ENCODE measurements at places on chromosomes 2 and 18.

DNA sequence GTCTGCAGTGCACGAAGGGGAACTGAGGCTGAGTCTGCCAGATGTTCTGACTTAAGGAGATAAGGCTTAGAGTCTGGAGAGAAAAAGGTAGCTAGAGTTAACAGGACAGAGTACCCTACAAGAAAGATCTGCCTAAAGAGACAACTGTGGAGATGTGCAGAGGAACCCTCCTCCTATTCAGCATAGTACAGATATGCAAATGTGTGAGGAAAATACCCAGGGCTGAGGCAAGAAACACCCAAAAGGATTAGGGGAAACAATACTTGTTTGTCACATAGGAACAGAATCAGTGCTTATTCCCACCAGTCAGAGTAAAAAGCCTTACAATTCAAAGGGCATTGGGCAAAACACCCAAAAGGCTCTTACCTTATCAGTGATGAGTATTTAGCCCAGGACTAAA, 67.8 kb downstream of the SS18 start:
- no peak for DNase-seq

DNA sequence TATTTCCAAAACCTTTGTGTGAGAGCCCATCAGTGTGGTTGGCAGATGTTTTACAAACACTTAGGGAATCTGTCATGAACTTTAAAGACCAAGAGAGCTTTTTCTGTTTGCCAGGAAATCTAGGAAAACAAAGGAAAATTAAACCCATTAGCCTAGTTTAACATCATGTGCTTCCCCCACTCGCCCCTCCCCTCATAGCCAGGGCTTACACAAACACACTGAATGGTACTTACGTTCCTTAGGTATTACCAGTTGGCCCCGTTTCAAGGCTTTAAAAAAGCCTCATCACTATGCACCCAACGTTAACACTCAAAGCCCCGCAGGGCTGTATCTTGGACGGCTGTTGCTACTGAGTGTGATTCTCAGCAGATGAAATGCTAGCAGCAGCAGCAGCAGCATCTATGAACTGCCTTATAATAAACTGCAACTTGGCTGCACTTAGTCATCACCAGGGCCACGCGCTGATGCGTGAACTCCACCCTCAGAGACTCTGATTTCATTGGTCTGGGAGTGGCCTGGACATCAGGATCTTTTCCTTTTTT, 20.1 kb upstream of the TTC39C start:
- peak; percentile 83 for DNase-seq

GRCh38 chr2:201254081-201254730, 6.1 kb upstream of the CASP8 start:
- peak; percentile 72 for DNase-seq

DNA sequence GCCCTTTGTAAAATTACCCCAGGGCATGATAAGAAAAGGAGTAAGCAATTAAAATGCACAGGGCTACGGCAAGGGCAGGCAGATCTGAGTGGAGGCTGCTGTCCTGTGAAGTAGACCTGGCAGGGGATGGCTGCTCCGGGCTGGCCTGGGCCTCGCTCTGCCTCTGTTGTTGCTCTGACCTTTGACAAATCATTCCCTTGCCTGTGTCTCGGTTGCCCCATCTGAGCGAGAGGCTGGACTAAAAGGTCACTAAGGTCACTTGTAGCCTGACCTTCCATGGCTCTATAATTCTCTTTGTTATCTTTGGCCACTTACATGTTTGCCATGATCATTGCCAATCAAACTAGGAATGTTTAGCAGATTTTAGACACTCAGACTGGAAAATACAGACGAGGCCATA, 118.1 kb downstream of the KLHL29 start:
- DNase-seq = no peak

DNA sequence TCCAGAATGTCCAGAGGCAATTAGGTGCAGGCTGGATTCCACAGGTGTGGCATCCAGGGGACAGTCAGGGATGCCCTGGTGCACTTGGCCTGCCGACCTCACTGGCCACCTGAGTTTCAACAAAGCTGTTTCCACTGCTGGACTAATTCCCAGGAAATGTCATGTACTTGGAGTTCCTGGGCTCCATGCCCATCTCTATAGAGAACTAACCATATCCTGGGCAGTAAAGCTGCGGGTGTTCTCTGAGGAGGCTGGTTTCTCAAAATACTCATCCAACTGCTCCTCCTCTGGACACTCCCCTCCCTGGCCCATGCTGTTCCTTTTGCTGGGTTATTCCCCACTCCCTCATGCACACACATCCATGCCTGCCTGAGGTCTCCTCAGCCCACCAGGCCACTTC, 161.9 kb upstream of the SKOR2 start:
- DNase-seq = peak; percentile 17

GRCh38 chr2:216829533-216829932, 30.3 kb downstream of the TNP1 start:
- peak; percentile 53 for DNase-seq

DNA sequence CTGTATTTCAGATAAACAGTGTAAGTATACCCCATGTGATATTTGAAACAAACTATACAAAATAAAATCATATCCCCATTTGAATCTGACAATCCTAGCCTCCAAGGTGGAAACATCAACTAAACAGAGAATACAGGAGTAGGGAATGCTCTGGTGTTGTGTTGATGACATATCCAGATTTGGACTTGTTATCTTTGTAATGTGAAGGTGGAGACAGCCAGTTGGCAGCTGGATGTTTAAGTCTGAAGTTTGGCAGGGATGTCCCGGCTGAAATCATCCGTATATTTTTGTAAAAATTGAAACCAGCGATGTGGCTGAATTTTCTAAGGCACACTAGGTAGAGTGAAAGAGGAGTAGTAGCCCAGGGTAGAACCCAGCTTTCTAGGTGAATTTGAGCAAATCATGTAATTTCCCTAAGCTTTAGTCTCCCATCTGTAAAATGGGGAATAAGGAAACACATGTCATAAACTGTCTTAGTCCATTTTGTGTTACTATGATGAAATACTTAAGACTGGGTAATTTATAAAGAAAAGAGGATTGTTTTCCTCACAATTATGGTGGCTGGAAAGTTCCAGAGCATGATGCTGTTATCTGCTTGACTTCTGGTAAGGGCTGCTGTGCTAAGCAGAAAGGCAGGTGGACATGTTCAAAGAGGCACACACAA, 246.6 kb upstream of the APCDD1 start:
- DNase-seq = no peak

DNA sequence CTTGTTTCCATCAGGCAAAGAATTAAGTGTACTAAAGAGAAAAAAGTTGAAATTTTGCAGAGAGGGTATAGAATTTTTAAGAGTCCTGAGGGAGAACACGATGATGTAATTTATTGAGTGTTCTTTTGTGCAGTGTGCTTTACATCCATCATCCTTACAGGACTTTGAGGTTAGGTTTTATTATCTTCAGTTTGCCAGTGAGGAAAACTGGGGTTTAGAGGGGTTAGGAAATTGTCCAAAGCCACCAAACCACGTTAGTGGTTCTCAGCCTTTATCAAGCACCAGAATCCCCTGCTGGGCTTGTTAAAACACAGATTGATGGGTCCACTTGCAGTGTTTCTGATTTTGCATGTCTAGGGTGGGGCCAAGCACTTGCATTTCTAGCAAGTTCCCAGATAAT, 277.5 kb downstream of the KCNS3 start:
- DNase-seq = no peak

DNA sequence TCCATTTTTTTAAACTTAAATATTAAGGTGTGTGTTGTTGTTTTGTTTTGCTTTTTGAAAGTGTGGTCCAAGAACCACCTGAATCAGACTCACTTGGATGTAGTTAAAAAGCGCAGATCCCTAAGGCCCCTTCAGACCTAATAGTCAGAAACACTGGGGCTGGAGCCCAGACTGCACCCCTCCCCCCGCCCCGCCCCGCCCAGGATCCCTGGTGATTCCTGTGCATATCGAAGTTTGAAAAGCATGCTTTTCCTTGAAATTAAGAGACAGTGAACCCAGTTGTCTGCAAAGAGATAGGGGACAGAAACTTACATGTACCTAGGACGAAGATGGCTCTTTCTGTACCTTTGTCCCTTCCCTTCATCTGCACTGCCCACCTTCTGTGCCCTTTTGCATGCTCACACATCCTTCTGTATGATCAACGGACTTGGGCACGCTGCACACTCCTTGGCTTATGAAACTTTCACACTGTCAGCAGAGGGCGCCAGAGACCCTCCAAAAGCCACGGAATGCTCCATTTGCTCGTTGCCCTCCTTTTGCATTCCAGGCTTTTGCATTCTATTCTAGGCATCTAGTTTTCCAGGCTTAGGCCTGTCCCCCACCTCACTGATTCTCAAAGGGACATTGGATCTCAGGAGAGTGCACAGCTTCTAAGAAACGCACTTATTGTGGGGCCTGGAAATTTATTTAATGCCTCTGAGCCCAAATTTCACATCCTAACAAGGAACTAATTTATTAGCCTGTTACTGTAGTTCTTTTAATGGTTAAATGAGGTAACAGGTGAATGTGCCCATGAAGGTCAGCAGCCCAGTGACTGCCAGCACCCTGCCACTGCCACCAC, 32.8 kb upstream of the SLC14A1 start:
- DNase-seq = peak; percentile 70

DNA sequence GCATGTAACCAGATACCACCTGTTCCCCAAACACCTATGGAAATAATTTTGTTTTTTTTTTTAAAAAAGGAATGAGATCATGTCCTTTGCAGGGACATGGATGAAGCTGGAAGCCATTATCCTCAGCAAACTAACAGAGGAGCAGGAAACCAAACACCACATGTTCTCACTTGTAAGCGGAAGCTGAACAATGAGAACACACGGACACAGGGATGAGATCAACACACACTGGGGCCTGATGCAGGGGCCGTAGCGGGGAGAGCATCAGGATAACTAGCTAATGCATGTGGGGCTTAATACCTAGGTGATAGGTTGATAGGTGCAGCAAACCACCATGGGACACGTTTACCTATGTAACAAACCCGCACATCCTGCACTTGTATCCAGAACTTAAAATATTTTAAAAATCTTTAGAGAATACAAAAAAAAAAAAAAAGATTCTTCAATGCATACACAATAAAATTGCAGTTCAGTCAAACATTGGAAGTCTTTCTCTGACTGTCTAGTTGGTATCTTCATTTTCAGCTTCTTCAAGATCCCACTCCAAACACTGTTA, 11.6 kb upstream of the CASP10 start:
- no peak for DNase-seq

DNA sequence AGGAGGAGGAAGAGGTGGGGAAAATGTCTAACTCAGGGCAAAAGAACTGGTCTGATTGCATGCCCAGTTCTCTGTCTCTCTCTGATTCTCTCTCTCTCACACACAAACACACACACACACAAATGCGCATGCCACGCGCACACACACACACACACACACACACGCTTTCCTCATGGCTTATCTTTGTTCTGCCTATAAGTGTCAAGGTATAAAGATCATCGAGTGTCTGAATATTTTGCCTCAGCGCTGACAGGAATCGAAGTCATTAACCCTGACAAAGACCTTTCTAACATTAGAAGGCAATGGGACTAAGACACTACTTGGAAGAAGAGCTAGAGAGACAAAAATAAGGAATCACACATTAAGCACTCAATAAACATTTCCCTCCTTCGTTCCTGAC, 497.1 kb upstream of the KLHL29 start:
- DNase-seq = no peak

DNA sequence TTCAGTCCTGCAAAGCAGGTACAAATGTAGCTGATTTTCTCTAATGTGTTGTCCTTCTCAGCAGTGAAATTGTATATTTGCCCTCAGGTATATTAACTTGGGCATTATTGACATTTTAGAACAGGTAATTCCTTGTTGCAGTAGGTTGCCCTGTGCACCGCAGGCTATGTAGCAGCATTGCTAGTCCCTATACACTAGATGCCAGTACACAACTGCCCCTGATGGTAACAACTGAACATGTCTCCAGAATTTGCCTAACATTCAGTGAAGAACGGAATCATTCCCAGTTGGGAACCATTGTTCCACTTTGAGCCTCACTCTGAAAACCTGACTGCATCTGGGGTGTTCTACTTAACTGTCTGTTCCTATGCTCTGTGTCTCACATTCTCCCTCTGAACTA, 23.1 kb upstream of the TFPI start:
- DNase-seq = no peak

DNA sequence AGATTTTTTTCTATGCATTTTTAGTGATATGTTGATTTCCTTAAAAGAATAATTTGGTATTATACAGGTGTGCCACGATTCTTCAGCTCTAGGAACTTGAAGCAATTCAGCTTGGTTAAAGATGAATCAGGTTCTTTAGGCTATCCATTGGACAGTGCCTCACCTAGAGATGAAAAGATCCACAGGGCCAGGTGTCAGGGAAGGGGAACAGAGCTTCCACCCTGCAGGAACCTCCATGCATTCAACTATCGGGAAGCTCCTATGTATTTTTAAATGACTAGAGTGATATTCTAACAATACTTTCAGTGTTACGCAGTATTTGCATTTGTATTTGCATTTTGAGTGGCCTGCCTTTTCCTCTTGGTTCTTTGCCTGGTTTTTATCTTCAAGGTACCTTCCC, 40.2 kb downstream of the PKP4 start:
- DNase-seq = no peak

- no peak for DNase-seq
These were observed 63.6 kb upstream of the ATL2 start for GRCh38 chr2:38440655-38441054.

GRCh38 chr2:220373878-220374277, 746.4 kb downstream of the SLC4A3 start:
- peak; percentile 41 for DNase-seq

DNA sequence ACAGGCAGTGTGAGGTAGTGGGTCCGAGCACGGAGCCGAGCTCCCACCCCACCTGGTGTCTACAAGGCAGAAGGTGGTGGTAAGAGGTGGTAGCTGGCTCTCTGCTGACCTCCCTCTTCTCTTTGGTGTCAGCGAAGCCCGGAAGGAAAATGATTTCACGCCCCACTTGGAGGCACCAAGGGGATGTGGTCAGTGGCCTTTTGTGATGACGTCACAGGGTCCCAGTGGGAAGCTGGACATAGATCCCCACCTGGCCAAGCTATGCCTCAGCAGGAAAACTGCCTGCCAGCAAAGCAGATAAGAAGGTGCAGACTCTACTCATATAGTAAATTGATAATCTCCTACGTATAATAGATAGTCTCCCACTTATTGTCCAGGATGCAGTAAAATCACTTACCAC, 183.7 kb upstream of the ALKAL2 start:
- DNase-seq = no peak

DNA sequence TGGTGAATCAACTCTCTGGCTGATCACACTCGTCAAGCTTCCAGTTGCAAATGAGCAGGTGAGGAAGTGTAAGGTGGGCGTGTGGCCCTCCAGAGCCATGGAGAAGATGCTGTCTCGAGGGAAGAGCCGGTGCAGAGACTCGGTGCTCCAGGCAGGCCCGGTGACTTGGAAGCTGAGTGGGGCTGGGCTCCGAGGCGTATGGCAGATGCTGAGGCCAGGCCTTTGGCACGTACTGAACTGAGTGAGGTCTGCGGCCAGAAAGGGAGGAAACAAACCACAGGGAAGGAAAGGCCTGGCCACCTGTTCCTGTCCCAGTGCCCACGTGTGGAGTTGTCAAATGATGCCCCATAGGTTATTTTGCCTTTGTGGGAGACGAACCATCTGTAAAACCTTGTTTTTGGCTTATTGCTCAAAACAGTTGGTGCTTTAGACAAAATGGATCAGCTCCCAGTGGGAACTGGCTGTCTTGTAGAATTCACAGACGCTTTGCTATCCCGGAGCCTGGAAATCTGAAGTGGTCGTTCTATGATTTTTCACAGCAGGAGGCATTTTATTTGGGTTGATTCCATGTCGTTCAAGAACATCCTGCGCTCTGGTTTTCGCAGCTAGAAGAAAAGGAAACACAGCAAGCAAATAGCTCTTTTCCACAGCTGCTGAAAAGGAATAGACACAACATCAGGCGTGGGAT, 117.5 kb upstream of the TMEM18 start:
- DNase-seq = no peak

- no peak for DNase-seq
These were observed 13.1 kb upstream of the SATB2 start for GRCh38 chr2:199470672-199471442.

- peak; percentile 52 for DNase-seq
These were observed 264.7 kb downstream of the CCDC85A start for GRCh38 chr2:56448403-56449001.

All from AG10803 (cell line).